ENCODE measurements at places on chromosomes 1 and 21. TPM values are rescaled to one million over a fixed set of nuclear protein-coding genes. Genes with fewer than 3 reads are reported as not detected.

GRCh38 chr1:185155600-185156287, 1.0 kb downstream of the TRMT1L start:
- DNase-seq, result no peak

- DNase-seq, result no peak
Observed at GRCh38 chr1:96880626-96881025, 159.0 kb downstream of the PTBP2 start.

DNA sequence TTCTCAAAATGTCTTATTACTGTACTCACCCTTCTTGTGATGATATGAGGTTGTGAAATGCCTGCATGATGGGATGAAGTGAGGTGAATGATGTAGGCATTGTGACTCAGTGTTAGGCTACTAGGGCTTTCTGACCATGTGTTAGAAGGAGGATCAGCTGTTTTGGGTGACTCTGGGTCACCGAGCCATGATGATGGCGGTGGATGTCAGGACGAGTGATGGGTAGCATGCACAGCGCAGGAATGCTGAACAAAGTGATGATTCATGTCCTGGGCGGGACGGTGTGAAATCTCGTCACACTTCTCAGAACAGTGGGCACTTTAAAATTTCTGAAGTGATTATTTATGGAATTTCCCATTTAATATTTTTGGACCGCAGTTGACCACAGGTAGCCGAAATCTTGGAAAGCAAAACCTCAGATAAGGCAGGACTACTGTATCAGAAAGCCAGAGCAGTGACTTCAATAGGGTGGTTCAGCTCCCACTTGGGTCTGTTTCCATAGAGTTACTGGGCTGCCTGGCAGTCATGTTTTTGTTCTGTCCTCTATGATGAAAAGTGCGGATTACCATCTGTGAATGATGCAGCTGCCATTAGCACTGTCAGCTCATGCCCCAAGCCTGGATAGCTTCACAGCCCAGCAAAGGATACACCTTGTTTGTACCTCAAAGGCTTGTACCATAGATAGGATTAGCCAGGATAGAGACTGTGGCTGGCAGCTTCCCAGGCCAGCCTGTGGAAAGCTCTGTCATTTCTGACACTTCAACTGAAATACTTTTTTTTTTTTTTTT, 26.6 kb downstream of the IL6R start:
- DNase-seq, result no peak

TDRD10 gene
- not detected for total RNA-seq

COL16A1 gene
- total RNA-seq, result 4.6 TPM

LDLRAD1 gene
- 1.5 TPM for total RNA-seq

QSOX1 gene
- 94.0 TPM for total RNA-seq

FCER1G gene
- total RNA-seq, result not detected

PRDM16 gene
- total RNA-seq, result 23.6 TPM

CLCA4 gene
- 0.10 TPM for total RNA-seq

TTC24 gene
- not detected for total RNA-seq
